Activated CD4-positive, alpha-beta T cell treated with anti-CD3 and anti-CD28 coated beads for 24 hours (primary cell): ENCODE measurements at places on chromosomes 12 and 14.

GRCh38 chr12:52122904-52123303, 43.4 kb downstream of the SMIM41 start:
- DNase-seq = no peak

- no peak for DNase-seq
These were observed 48.3 kb downstream of the MVK start for GRCh38 chr12:109621901-109622364.

DNA sequence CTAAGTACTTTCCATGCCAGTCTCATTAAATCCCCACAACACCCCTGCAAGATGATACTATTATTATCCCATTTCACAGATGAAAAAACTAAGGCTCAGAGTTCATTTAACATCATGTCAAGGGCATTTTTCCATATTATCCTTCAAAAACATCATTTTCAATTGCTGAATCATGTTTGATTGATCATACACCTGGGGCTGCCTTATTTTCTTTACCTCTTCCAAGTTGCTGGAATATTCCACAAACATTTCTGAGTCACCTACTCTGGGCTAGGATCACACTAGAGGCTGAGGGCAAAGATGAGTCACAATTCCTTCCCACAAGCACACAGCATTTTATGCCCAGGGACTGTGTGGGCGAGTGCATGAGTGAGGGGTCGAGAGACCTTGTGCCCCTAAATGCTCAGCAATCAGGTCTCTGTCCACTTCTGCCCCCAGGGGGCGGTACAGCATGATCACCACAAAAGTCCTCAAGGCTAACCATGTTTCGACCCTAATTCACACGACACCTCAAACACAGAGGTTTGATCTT, 14.1 kb upstream of the TMEM119 start:
- DNase-seq = no peak

DNA sequence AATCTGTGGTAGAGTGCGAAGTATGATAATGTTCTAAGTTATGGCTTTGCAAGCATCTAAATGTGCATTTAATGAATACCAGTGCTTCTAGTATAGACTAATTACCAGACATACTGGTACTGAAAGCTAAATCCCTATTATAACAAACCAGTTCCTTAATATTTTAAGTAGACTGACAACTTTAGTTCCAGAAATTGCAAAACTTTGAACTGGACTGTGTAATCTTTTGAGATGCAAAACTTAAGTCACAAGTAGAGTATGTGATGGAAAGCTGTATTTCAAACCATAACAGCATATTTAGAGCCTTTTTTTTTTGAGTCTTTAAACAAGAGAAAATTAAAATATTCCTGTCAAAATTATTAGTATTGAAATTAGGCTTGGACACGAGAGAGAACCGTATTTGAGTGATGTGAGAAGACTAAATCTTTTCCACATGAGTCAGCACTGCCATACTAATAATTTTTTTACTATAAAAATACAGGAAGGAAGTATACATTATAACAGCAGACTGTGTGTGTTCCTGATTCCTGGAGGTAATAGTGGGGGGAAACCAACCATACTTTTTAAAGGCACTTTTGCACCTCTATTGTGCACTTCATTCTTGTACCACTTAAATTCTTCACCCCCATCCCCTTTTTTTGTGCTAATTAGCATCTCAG, 45.5 kb downstream of the PPM1A start:
- no peak for DNase-seq

DNA sequence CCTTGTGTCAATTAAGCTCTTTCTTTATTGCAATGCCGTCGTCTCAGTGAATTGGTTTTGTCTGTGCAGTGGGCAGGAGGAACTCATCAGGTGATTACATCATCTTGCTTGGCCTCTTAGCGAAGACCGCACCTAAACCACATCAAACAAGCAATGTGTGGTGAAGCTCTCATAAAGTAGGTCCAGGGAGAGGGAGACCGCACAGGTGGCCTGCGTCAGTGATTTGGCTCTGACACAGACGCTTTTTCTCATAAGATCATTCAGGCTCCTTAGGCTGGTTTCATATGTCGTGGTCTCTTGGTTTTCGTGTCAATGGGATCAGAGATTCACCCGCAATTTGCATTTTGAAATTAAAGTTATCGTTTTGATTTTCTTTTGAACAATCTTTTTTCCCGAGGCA, 6.7 kb upstream of the TESC start:
- no peak for DNase-seq

- DNase-seq = no peak
These were observed 32.3 kb downstream of the SLC15A5 start for GRCh38 chr12:16245209-16245608.

GRCh38 chr14:21572604-21573003, 7.3 kb downstream of the OR10G3 start:
- DNase-seq = no peak

DNA sequence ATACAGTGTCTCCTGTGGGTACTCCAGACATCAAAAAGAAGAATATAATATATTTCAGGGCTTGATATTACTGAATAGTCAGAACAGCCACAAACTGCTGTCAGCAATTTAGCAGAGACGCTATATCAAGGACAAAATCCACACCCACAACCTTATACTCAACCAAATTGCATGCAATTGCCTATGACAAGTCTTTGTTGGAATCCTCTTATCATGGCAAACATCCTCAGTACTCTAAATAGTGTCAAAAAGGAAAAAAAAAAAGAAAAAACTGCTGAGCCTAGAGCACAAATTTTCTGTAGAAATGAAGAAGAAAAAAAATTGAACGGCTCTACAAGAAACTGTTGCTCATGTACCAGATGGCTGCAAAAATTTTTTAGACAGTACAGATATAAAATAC, 485.7 kb downstream of the TMTC2 start:
- DNase-seq = no peak

DNA sequence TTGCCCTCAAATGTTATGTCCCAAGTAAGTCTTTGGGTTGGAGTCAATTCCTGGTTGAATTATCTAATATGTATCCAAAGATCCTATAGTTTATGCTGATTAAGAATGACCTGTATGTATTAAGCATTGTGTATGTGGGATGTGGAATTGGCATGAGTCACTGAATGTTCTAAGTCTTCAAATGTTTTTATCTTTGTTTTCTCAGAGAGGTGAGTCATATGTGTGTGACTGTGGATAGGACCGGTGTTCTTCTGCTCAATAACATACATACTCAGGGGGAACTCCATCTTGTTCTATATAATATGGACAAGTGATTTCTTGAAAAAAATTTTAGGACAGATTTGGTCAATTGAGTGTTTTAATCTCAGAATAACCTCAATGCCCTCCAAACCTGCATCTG, 57.9 kb downstream of the NAV3 start:
- no peak for DNase-seq

DNA sequence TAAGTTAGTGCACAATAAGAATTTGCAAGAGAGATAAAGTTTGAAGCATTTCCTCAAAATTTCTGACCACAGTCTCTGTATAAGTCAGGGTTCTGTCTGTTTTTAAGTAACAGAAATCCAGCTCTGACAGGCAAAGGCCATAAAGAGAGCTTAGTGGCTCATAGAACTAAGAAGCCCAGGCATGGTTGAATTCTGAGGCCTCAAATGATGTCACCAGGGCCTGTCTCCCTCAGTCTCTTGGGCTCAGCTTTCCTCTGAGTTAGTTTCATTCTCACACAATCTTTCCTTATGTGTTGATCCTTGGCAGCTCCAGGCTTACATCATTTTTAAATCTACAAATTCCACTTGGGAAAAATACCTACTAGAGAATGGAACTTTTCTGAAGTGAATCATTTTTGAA, 173.4 kb upstream of the ATP2B1 start:
- DNase-seq = no peak
